Gastrocnemius medialis (tissue), 4 donors: ENCODE measurements at places on chromosomes 12 and 14. TPM values are rescaled to one million over a fixed set of nuclear protein-coding genes. Genes with fewer than 3 reads are reported as not detected.

Gene DBX2
- total RNA-seq = not detected

Gene EPYC
- not detected for total RNA-seq

Gene TAMALIN
- total RNA-seq = 13.9 TPM

Gene CLEC7A
- total RNA-seq = 4.2 TPM

Gene ADCY4
- 8.9 TPM for total RNA-seq

Gene SLCO1B1
- total RNA-seq = not detected

Gene PDE3A
- 4.4 TPM for total RNA-seq

Gene GDF3
- total RNA-seq = not detected

Gene OTOGL
- total RNA-seq = 0.04 TPM

Gene GPR137C
- total RNA-seq = 0.42 TPM

Gene GALNT6
- total RNA-seq = 0.24 TPM

Gene KRT81
- not detected for total RNA-seq

Gene MYH6
- 98.1 TPM for total RNA-seq

Gene CACNA2D4
- total RNA-seq = 1.1 TPM

Gene C14orf39
- total RNA-seq = 3.3 TPM

Gene OR4K17
- not detected for total RNA-seq

Gene OASL
- 0.11 TPM for total RNA-seq

Gene RBMS2
- 5.4 TPM for total RNA-seq

Gene CLEC2D
- 0.31 TPM for total RNA-seq

Gene MUCL1
- total RNA-seq = not detected

Gene SLC39A5
- total RNA-seq = not detected

Gene DIO3
- total RNA-seq = 1.0 TPM

Gene MMP19
- 0.44 TPM for total RNA-seq

Gene CCDC38
- total RNA-seq = not detected

Gene R3HDM2
- 24.1 TPM for total RNA-seq

Gene FGF6
- 2.2 TPM for total RNA-seq

Gene CEBPE
- not detected for total RNA-seq

Gene DRAM1
- total RNA-seq = 3.0 TPM

Gene RAB35
- total RNA-seq = 13.8 TPM

Gene KLRD1
- total RNA-seq = 0.19 TPM

Gene SAMD15
- total RNA-seq = not detected

Gene ZC3H14
- 49.5 TPM for total RNA-seq

Gene ANG
- 3.9 TPM for total RNA-seq

Gene ABHD12B
- not detected for total RNA-seq

Gene JAG2
- 15.8 TPM for total RNA-seq

Gene IPO8
- 30.3 TPM for total RNA-seq

Gene MAP3K9
- 2.5 TPM for total RNA-seq

Gene OTX2
- total RNA-seq = not detected

Gene NPFF
- total RNA-seq = not detected

Gene TAS2R19
- 2.5 TPM for total RNA-seq

Gene RD3L
- total RNA-seq = not detected

Gene TCL1B
- total RNA-seq = not detected

Gene PARP2
- total RNA-seq = 5.1 TPM

Gene ADCY6
- 13.6 TPM for total RNA-seq

Gene ENDOU
- total RNA-seq = not detected
